ENCODE measurements at places on chromosomes 2 and 18.

DNA sequence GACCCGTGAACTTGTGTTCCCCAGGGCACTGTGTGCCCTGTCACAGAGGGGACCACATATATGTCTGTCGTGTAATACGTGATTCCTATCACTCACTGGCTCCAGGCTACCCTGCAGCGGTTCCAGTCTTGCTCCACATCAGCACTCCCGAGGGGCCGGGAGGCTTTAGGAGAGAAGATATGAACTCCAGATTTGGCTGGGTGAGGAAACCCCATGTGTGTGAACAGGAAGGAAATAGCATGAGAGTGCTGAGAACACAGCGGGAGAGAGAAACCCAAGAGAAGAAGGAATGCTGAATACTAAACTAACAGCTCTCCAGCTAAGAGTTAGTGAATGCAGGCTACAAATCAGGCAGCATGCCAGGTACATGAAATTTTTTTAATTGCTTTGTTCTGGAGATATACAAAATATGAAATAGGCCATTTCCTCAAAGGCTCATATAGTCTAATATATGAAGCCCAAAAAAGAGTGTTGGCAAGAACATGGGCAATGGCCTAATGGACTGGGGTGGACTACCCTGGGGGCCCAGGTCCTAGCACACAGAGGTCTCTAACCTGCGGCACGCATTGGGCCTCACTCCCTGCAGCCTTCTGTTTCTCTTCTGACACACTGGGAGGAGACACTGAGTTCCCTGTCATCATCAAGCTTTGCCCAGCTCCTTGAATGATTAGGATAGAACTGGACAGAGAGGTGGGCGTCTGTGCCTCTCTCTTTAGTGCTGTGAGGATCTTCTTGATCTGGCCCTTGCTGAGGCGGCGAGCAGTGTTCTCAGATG is 372.8 kb upstream of the RAB6C start:
- no peak for DNase-seq

DNA sequence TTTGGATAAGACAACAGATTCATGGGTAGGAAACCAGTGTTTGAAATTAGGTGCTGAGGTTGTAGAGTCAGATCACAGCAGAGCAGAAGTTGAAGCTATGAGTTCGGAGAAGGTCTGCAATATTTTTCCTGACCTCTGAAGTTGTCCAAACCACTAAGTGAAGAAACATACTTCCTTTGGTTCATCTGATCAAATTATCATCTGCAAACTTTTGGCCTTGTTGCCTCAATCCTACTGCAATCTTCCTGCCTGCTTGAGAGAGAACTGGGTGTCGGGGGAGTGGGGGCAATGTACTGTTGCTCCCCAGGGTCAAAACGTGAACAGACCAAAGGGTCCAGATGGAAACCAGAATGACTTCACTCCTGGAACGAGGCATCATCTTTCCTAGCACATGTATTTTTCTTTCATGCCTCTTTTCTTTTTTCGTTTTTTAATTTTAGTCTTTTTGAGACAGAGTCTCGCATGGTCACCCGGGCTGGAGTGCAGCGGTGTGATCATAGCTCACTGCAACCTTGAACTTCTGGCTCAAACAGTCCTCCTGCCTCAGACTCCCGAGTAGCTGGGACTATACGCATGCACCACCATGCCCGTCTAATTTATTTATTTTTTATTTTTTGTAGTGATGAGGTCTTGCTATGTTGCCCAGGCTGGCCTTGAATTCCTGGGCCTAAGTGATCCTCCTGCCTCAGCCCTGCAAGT is 42.7 kb downstream of the RAB31 start:
- DNase-seq, result no peak

- DNase-seq, result no peak
Measured at GRCh38 chr2:174568425-174568824, 29.2 kb downstream of the WIPF1 start.

DNA sequence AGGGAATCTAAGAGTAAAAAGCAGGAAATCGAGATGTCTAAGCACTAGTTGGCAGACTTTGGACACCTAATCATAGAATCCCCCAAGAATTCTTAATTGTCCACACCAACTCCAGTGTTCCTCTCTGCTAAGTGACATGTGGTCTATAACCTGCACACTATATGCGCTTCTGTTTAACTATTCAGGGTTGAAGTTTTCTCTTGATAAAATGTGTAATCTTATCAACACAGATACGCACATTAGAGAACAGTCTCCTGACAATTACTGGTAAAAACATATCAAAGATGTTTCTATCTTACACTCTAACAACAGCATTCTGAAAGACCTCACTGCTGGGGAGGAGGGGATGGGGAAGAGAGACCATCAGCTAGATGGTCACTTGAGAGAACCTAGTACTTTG is 3.9 kb downstream of the ABCB11 start:
- no peak for DNase-seq

DNA sequence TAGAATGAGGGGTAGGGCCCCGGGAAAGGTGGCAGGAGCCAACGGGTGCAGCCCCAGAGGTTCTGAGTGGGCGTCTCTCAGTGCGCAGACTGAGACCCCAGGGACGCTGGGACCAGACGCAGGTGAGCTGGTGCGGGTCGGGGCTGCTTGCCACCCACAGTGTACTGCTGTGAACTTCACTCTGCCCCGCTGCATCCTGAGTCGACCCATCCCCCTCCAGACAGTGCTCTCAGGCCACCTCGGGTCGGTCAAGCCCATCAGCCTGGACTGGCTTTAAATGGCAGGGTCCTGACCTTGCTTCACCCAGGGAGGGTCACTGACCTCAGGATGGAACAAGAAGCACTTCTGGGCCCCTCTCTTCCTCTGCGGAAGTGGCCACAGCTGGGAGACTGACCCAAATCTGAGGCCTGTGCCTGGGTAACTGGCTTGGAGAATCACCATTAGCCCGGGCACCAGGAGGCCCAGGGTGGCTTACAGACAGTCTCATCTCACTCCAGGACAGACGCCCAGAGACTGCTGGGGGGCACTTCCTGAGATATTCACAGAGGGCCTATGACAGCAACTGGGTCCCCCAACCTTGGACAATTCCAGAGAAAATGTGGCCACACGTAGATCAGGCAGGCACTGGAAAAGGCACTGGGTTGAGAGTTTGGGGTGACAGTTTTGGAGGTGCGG is 23.7 kb upstream of the BOK start:
- DNase-seq, result no peak

DNA sequence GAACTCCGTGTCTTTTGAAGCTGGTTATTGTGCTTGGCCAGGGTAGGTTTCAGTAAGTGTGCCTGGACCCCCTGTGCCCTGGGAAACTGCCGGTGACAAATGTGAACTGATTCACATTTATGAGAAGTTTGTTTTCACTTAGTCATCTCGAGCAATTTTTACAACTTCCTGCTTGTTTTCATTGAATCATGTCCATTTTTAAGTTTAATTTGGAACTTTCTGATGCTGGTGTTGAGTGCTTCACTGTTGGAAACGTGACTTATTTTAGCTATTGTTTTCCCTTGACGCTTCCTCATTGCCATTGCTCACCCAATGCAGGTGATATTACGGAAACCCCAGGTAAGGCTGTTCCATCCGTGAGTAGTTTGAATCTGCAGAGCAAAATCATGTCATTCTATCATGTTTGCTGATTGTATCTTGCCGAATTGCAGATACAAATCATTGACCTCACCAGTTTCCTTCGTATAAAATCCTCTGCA is 97.2 kb downstream of the RTN4 start:
- DNase-seq, result peak; percentile 11

DNA sequence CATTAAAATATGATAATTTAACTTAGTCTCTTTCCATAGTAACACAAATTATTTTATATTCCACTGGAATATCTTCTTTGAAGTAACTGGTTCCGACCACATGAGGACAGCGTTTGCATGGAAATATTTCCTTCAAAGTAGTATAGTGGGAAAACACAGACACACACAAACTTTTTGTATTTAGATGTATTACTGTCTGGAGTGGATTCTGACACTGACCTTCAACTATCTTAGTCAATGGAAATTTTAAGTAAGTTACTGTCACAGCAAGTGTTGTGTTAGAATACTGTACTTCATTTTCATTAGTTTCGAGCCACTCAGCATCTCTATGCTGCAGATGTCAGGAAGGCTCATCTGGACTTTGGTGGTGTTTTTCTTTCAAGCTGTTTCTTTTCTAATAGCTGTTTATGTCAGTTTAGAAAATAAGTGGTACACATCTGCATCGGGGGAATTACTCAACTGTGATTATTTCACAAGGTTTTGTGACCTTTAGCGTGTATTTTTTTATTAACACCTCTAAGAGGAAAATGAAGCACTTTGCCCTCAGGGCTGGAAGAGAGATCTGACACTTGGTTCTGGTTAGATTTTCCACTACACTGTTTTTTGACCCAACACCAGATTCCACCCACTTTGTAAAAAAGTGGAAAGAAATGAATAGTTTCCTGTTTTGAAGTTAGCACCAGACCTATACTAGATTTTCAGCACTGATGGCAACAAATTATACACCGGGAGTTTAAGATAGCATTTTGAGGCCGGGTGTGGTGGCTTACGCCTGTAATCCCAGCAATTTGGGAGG is 18.9 kb upstream of the THOC1 start:
- no peak for DNase-seq

GRCh38 chr2:31688282-31688681 is 107.5 kb upstream of the SRD5A2 start:
- DNase-seq, result no peak

- DNase-seq, result no peak
Measured at GRCh38 chr2:55000341-55000740, 49.9 kb downstream of the RTN4 start.

DNA sequence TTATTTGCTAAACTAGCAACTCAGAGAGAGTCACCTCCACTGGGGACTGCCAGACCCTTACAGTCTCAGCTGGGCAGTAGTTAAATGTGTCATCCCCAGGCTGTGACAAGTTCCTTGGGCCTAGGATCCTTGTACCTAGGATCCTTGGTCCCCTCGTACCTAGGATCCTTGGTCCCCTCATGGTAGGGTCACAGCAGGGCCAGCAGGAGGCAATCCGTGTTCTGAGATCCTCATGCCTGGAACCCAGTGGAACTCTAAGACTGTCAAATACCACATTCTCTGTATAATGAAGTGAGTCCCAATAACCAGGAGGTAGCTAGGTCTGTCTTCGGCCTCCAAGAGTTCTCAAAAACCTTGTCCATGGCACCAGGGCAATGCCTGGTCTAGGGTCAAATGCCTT is 60.8 kb downstream of the LYPD6B start:
- DNase-seq, result no peak

- no peak for DNase-seq
Measured at GRCh38 chr18:74804677-74805076, 207.0 kb downstream of the ZNF407 start.

- DNase-seq, result no peak
Measured at GRCh38 chr2:118748245-118748885, 99.1 kb downstream of the EN1 start.

- peak; percentile 73 for DNase-seq
Measured at GRCh38 chr2:181466661-181467576, 9.7 kb downstream of the ITGA4 start.

DNA sequence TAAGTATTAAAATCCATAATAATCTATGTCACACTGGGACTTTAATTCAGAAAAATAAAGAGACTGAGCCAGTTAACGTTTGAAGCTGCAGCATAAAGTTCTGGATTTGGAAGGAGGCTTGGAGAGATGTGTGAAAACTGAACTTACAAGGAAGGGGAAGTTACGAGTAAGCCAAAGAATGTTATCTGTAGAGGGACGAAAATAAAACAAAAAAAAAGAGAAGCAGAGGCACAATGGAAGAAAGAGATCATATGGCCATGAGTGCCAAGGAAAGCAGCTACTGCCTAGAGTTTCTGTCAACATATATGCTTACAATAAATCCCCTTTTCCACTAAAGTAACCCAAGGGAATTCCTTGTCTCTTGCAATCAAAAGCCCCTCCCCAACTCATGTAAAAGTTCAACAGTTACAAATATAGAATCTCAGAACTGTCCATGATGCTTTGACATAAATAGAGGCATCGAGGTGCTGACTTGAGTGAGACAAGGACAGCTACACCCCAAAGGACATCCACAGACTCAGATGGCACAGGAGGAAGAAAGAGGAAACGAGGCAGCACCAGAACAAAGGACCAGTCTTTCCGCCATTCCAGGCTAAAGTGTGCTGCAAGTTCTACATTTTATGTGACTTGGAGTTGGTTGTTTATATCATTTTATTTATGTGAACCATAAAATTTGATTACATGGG is 16.1 kb upstream of the ARL5A start:
- DNase-seq, result no peak

GRCh38 chr2:225462945-225463344 is 63.4 kb downstream of the NYAP2 start:
- DNase-seq, result no peak

DNA sequence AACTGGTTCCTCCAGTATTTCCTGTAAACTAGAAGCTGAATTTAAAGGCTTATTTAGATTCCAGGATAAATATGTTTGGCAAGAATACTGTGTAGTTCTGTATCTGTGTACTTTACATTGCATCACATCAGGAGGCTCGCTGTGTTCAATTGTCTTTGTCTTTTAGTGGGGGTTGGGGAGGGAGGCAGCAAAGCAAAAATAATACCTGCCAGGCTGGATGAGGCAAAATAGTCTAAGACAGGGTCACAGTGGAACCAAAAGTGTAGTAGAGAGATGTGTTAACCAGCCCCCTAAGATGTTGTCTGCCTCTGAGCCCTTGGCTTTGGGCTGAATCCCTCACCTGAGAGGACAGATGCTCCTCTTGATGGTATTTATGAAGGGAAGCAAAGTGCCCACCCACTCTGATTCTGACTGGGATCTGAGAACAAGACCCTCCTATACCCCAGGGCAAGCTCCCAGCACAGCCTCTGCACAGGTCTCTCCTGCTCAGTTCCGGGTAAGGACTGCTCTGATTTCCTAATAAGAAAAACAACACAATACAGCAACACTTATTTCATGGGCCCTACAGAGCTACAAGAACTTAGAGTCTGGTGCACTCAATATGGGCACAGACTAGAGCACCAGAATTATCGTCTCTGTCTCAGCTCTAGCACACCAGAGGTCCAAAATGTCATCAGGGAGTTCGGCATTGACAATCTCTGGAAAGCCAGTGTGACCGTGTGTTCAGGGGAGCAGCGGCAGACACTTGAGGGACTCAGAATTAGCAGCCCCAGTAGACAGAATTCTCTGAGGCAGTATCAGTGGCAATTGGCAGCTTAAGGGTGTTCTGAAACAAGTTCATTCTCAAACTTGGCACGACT is 7.2 kb upstream of the AFTPH start:
- DNase-seq, result no peak

- no peak for DNase-seq
Measured at GRCh38 chr2:177432703-177433102, 40.1 kb downstream of the AGPS start.

DNA sequence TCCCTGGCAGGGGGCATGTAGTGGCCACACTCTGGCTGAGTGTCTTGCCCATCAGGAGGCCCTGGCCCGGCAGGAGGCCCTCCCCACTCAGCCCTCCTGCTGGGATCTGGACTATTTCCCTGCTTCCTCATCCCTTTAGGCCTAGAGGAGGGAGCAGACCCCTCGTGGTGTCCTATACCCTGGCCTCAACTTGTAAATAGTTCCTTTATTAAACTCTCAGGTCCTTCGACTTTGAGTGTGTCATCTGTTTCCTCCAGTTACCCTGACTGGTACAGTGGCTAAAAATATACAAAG is 166.7 kb upstream of the GLI2 start:
- no peak for DNase-seq

- no peak for DNase-seq
Measured at GRCh38 chr2:130837175-130837810, 579 bp downstream of the ARHGEF4 start.
